IMR-90 (cell line): ENCODE measurements at places on chromosomes 3 and 15. TPM values are rescaled to one million over a fixed set of nuclear protein-coding genes. Genes with fewer than 3 reads are reported as not detected.

DNA sequence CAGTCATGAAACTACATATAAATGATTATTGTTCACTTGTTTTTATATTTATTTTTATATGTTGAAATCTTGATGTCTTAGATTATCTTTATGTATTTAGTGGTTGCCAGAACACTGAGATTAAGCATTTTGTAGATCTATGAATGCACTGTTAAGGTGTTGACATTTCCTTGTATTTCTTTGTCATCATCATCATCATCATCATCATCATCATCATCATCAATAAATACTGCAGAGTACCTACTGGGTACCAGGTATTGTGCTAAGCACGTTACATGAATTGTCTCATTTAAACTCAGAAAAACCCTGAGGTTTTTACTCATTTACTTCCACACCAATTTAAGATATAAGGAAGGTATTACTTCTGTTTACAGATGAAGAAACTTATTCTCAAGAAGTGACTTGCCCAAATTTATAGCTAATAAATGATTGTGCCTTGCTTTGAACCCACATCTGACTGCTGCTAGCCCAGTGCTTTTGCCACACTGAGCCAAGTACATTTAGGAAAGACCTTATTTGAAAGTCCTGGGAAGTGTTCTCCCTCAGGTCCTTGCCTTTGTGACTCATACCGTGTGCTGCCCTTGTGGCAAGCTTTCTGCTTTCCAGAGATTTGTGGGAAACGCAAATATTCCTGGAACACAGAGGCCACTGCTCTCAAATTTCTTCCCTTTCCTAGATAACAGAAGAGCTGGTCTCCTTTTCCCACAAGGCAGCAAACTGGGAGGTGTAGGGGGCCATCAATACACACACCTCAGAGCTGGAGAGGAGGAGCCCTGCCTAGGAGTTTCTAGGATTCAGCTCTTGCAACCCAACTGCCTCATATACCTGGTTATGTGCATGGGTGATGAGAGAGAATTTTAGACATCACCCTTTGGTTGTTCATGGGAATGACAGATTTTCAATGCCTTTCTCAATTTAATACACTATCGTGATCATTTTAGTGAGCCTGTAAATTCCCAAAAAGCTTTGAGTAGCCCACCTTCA is 115.4 kb upstream of the C15orf61 start:
- peak; percentile 79 for DNase-seq

DNA sequence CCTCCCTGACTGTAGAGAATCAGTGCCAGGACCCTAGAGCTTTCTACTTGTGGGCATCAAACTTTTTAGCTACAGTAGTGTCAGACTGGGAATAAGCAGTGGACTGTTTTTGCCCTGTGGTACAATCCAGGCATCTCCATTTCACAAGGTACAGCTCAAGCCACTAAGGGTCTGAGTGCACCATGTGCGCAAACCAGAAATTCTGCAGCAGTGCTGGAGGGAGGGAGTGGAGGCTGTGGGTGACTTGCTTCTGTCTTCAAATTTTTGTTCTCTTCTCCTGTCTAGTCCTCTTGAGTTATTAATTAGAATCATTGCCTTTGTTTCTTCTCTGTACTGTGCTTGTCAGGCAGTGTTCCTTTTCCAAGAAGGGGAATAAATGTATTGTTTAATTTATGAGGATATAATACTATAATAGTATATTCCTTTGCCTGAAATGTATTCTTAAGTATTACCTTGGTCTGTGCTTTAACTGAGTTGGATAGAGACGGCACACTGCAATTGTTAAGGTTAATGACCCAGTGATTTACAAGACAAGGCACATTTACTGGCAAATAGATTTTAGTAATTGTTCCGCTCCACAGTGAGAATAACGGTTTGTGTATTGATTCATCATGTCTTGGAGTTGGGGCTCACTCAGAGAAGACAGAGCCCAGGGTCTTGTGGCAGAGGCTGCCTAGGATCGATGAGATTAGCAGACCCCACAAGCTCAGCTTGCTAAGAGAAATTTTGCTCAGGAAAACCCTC is 390.6 kb upstream of the CFAP20DC start:
- no peak for DNase-seq

- no peak for DNase-seq
Measured at GRCh38 chr3:193819117-193820010, 226.4 kb downstream of the OPA1 start.

DNA sequence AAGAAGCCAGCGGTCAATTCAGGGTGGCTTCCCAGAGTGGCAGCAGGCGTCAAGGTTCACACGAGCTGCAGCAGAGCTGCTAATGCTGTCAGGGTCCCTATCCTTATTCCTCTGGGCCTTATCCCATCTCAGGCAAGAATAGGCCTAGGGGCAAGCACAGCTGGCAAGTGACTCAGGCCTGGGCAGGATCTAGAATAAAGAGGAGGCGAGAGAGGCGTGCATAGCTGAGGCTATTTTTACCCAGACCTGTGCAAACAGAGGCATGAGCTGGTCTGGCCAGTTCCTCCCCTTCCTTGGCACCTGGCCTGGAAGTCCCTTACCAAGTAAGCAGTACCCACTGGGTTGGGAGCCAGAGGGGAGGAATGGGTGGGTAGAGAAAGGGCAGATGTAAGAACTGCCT is 12.2 kb upstream of the VIPR1 start:
- DNase-seq, result no peak

- DNase-seq, result no peak
Measured at GRCh38 chr15:43932907-43933306, 106.1 kb downstream of the WDR76 start.

- peak; percentile 8 for DNase-seq
Measured at GRCh38 chr3:121883507-121883906, 10.7 kb upstream of the SLC15A2 start.

RYR3 gene
- total RNA-seq, result 0.18 TPM in 1 of 2 replicates, not detected in the other

PTX3 gene
- total RNA-seq, result 96.7 and 97.9 TPM in 2 replicates
